ENCODE measurements at places on chromosomes 6 and 20.

DNA sequence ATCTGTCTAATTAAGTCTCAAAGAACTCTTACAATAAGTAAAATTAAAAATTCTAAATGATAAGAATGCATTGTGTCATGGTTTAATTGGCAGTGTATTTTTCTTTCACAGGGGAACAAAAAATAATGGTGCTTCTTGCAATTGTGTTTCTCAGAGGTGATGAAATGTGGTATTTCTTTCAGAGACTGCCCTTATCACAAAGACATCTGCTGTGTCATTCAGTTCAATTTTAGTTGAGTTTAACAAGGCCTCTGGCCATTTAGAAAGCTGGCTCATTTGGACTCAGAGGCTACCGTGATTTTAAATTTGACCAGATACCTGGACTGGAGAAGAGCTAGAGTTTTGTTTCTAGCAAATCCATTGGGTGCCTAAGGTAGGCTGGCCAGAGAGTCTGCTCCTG lies 23.6 kb upstream of the ZNF831 start:
- no peak for DNase-seq

GRCh38 chr6:169251371-169251802 lies 2.3 kb downstream of the THBS2 start:
- no peak for DNase-seq

- no peak for DNase-seq
These were observed 117.2 kb upstream of the THBS2 start for GRCh38 chr6:169370666-169371343.

- DNase-seq = no peak
These were observed 33.4 kb upstream of the AAR2 start for GRCh38 chr20:36202891-36203338.

DNA sequence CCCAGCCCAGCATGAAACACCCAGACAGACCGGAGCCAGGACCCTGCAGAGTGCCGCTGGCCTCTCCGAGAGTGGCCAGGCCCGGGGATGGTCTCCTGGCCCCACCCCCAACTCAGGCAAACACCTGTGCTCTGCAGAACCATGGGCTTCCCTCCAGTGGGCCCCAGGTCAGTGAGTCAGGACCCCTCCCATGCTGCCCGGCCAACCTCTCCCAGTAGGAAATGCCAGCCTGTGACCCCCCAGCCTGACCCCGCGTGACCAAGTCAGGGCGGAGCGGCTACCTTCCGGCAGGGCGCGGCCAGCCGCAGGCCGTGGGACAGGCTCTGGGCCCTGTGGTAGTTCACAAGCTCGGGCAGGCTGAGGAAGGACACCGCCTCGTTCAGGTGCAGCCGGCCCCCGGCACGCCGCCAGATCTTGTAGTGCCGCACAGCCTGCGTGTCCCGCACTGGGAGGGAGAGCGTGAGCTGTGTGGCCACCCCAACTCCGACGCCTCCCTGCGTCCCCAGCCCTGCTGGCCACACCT lies 3.2 kb downstream of the PTK6 start:
- no peak for DNase-seq

DNA sequence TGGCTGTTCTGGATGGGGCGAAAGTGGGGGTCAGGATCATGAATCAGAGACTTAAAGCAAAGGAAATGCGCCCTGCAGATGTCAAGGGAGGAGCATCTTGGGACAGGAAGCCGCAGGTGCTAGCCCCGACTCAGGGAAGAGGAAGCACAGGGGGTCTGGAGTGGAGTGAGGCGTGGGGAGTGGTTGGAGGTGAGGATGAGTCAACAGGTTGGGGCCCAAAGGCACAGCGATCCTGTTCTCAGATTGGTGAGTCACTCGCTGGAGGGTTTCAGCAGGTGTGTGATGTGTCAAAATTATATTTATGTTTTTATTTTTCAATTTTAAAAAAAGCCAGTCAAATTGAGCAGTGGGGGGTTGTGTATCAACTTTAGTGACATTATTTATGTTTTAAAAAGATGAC lies 19.0 kb downstream of the PACSIN1 start:
- no peak for DNase-seq

- no peak for DNase-seq
These were observed 100.2 kb upstream of the TIAM2 start for GRCh38 chr6:154894902-154895301.

DNA sequence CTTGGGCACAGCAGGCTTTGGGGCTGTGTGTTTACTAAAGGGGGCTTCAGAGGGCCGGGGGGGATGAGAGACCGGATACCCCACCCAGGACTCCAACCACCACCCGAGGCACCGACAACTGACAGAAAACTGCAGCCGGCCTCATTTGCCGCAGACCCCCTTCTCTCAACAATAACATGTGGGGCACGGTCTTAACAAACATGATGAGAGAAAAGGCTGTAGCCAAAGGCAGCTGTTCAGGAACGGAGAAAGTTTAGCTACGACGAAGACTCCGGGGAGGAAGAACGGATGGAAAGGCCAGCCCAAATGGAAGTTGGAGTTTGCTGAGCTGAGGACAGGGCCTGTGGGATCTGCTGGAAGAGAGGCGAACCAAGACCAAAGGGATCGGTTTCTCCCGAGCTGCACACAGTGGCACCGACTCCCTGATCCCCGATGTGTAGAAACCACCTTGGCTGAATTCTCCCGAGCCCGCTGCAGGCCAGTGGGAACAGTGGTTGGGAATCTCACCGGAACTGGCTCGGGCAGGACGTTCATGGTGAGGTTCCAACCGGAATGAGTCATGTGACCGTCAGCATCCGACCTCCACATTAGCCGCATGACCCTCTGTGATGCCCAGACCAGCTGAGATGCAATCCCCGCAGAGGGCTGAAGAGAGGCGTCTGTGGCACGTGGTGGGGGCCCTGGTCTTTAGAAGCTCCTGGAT lies 359.3 kb downstream of the TAF4 start:
- no peak for DNase-seq

- DNase-seq = no peak
These were observed 58.4 kb downstream of the HIVEP2 start for GRCh38 chr6:142886431-142887170.

DNA sequence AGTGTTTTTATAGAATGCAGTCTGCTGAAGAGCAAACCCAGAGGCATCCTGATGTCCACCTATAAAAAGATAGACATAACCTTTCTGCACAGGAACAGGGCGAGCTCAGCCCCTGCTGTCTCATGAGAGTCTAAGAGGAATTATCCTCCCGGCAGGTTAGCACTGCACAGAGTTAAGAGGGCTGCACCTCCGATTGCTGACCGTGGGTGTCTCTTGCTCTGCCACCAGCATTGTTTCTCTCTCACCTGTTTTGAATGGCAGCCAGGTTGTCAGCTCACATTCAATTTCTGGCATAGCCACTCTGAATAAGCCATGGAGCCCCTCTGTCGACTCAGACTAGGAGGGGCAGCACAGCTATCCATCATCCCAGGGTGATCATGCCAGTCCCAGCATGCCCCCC lies 211.2 kb downstream of the PHACTR1 start:
- DNase-seq = no peak

DNA sequence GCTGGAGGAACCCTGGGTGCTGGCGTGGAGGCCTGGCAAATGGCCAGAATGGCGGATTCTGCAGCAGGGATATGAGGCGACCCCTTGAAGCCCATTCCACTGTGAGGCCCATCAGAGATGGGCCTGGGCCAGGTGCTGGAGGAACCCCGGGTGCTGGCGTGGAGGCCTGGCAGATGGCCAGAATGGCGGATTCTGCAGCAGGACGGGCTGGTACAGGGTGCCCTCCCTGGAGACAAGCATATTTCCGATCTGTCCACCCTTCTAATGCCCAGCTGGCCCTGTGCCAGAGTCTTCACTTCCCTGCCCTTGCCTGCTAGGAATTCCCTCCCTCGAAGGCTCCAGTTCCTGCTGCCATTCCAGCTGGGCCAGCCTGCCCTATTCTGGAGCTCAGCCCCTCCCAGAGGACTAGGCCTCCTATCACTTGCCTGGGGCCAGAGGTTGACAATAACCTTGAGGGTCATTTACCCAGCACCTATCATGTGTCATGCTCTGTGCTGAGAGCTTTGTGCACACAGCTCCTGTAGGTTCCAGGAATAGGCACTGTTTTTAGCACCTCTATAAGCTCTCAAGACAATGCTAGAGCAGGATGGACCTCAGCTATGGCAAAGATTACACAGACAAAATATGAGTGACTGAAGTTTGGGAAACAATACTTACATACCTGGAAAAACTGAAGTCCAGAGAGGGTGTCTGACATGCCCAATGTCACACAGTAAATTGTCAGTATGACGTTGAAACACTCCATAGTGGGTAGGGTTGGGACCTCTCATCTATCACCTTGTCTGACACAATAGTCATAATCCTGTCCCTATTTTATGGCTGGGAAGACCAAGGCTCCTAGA lies 21.4 kb downstream of the SUN5 start:
- no peak for DNase-seq

GRCh38 chr20:32820698-32821377 lies 1.1 kb downstream of the MAPRE1 start:
- no peak for DNase-seq

- DNase-seq = no peak
These were observed 394.6 kb upstream of the MMS22L start for GRCh38 chr6:97677626-97678025.

DNA sequence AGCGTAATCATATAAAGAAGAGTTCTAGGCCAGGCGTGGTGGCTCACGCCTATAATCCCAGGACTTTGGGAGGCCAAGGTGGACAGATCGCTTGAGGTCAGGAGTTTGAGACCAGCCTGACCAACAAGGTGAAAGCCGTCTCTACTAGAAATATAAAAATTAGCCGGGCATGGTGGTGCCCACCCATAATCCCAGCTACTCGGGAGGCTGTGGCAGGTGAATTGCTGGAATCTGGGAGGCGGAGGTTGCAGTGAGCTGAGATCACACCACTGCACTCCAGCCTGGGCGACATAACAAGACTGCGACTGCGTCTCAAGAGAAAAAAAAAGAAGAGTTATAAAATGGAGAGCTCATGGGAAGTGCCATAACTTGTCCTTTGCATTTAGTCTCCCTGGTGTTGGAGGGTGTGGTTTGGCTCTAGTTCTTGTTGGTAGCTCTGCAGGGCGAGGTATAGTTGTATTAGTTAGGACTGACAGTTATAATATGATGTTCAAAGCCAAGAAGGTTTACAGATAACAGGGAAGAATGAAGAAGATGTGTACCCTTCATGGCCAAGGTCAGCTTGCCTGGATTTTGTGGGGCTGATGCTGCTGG lies 54.8 kb downstream of the UTRN start:
- DNase-seq = no peak

DNA sequence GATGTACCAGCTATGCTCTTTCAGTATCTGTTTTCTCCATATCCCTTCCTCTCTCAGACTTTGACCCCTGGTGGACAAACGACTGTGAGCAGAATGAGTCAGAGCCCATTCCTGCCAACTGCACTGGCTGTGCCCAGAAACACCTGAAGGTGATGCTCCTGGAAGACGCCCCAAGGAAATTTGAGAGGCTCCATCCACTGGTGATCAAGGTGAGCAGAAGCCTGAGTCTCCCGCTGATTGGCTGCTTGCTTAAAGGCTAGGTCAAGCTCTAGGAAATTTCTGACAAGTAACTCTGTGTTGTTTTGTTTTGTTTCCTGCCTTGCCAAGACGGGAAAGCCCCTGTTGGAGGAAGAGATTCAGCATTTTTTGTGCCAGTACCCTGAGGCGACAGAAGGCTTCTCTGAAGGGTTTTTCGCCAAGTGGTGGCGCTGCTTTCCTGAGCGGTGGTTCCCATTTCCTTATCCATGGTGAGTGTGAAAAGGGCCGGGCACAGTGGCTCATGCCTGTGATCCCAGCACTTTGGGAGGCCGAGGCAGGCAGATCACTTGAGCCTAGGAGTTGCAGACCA lies 28.6 kb downstream of the C6orf89 start:
- DNase-seq = no peak

GRCh38 chr6:129638055-129638684 lies 71.8 kb downstream of the ARHGAP18 start:
- DNase-seq = no peak

- no peak for DNase-seq
These were observed 32.4 kb downstream of the OR2B2 start for GRCh38 chr6:27879837-27880236.

DNA sequence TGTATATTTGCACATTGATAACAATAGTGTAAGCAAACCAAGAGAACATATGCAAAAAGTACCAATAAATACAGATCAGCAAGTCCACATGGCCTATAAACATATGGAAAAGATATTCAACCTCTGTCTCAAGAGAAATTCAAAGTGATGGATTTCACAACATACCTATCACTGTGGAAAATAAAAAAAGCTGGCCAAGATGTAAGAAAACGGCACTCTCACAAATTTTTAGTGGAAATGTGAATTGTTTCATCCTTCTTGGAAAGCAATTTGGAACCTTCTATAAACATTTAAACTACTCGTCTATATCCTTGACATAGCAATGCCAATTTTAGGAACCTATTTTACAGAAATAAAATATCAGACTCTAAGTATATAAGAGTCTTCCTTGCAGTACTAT lies 559.8 kb downstream of the QKI start:
- no peak for DNase-seq

DNA sequence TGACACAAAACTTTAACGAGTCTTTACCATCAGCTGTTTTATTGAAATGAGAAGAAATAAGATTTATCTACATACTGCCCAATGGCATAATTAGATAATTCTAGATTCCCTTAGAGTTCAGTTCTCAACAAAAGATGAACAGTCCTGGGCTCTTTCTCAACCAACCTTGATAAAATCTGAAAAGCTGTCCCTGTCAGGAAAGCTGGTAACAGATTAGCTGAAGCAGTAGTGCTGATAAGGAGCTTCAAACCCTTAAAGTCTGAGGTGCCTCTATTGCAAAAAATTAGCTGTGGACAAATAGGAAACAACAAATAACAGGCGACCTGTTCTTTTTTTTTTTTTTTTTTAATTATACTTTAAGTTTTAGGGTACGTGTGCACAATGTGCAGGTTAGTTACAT lies 35.9 kb upstream of the FAM135A start:
- DNase-seq = no peak

GRCh38 chr20:34403063-34403827 lies 40.2 kb downstream of the ITCH start:
- no peak for DNase-seq

DNA sequence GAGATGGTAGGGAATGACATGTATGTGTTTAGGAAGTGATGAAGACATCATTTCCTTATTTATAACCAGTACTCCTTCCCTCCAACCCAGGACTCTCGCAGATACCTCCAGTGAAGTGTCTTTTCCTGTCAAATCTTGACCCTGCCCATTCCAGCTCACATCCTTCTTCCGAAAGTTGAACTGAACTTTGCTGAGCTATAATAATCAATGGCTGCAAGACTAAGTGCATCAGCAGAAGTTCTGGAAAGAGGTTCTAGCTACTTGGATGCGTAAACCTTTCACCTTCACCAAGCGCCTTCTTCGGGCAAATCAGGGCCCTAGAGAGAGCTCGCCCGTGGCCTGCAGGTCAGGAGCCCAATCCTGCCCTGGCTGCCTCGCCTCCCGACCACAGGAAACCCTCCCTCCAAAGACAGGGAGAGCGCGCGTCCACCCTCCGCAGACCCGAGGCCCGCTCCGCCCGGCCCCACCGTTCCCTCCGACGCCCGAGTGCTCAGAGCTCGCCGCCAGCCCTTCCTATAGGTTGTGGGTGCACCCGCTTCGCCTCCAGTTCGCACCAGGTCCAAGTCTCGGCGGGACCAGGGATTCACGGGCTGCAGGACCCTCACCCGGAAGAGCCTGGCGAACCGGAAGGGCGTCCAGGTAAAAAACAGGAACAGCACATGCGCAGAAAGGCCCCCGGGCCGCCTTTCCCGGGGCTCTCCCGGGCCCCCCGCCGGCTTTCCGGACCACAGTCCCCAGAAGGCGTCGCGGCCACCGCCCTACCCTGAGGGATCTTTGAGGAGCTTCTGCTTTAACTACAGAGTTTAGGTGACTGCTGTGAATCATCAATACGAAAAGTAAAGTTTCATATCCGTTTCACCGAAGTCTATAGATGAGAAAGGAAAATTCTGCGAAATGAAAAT lies at the start of gene ZNF334:
TSS of gene ZNF334 (minus strand) at position 617 of the 902 bp plus-strand sequence. CDS start 1,457 bp downstream, outside the sequence.
- no peak for DNase-seq

Measured in cortex of kidney (tissue), 1 donor.